Urinary bladder (tissue), 4 donors: ENCODE measurements at places on chromosomes 2 and 18. TPM values are rescaled to one million over a fixed set of nuclear protein-coding genes. Genes with fewer than 3 reads are reported as not detected.

- no peak for DNase-seq
Measured at GRCh38 chr2:167258712-167259111, 370.4 kb downstream of the XIRP2 start.

- no peak for DNase-seq
Measured at GRCh38 chr2:12679550-12680072, 37.1 kb upstream of the TRIB2 start.

GRCh38 chr2:35410431-35411061 lies 945.0 kb upstream of the CRIM1 start:
- DNase-seq, result no peak

GRCh38 chr2:157444641-157445040 lies 752 bp upstream of the CYTIP start:
- no peak for DNase-seq

DNA sequence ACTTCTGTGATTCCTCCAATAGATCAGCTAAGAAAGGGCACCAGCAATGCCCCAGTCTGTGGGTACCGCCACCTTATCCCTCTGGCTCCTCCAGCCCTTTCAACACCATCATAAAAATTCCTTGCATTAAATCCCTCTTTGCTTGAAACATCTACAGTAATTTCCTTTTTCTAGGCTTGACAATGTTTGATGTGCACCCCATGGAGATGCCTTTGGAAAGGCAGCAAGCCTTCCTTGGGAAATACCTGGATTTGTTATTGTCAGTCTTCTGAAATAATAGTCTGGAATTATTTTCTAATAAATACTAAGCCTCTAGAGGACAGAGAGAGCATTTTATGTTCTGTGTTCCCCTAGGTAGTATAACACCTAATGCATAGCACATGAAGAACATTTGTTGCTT lies 46.1 kb downstream of the NCKAP5 start:
- DNase-seq, result no peak

DNA sequence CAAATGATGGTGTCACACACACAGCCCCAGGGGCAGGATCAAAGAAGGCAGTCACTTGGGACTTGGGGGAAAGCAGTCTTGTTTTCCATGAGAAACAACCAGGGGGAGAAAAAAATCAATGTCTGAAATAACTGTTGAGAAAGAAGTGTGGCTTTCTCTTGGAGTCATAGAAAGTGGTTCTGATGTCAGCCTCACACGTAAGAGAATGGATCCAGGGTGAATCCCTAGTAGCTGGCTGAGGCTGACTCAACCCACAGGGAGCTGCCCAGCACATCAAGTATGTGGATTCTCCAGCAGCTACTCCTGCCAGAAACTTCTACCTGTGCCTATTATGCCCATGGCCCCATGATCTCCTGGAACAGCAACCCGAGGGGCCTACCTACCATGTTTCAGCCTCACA lies 33.6 kb upstream of the ZBTB7C start:
- no peak for DNase-seq

DNA sequence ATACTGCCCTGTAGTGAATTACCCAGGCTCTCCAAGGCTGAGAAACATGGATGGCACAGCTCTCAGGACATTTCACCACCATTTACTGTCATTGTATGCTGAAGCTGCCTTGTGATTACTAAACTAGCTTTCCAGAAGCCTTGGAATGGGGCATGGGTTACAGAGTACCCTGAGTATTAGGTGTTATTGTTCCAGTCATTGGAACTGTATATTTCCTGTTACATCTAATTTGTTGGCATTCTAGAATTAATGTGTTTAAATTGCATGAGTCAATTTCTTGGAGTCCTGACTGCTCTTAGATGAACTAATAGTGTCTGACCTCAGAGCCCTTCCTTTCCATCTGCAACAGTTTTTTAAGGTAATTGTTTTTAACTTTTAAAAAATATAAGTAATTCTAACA lies 9.0 kb downstream of the DGUOK start:
- DNase-seq, result no peak

DNA sequence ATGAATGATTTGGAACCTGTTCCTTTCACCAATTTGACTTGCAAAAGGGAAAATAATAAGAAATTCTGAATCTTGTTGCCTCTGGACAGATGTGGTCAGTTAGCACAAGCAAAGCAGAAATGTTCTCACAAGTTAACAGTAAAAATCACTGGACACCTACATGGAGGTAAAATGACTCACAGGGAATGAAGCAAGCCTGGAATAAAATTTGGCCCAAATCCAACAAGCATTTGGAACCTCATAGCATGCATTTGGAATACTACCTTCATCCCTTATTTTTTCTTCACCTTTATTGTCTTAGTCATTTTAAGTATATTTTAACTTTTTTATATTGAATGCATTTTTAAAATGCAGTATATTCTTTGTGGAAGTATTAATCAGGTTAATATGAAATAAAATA lies 602.9 kb downstream of the ARHGAP15 start:
- no peak for DNase-seq

DNA sequence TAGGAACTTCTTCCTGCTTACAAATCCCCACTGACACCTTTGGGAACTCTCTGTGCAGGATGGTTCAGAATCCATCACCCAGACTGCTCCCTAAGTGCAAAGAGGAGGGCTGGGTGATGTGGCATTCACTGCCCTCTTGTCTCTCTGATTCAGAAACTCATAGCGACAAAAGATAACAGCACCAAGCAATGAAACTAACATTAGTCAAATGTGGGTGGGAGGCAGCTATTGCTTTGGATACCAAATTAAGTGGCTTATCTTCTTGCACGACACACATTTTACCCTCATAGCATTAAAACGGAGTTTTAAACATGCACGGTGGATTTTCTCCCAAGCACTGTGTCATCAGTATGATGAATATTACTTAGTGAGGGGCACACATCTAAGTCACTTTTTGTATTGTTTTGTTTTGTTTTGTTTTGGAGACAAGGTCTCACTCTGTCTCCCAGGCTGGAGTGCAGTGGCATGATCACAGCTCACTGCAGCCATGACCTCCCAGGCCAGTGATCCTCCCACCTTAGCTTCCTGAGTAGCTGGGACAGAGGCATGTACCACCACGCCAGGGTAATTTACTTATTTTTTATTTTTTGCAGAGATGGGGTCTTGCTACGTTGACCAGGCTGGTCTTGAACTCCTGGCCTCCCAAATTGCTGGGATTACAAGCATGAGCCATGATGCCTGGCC lies 40.9 kb upstream of the NEB start:
- no peak for DNase-seq

GRCh38 chr2:78418021-78418420 lies 607.5 kb upstream of the REG3G start:
- no peak for DNase-seq

DNA sequence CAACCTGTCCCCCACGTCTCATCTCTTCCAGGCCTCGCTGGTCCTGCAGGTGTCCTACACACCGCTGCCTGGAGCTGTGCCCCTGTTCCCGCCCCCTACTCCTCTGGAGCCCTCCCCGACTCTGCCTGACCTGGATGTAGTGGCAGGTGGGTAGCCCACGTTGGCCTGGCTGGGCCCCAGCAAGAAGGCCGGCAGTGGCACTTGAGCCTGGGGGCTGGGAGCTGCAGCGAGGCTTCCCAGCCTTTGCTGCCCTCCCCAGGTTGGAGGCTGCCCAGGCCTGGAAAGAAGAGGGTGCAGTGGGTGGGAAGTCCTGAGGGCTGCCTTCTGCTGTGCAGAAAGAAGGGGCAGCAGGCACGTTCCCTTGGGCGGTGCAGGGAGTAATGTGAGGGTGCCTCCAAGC lies 58.4 kb downstream of the DYSF start:
- no peak for DNase-seq

GRCh38 chr18:12014521-12015415 lies 33.5 kb downstream of the IMPA2 start:
- no peak for DNase-seq

DNA sequence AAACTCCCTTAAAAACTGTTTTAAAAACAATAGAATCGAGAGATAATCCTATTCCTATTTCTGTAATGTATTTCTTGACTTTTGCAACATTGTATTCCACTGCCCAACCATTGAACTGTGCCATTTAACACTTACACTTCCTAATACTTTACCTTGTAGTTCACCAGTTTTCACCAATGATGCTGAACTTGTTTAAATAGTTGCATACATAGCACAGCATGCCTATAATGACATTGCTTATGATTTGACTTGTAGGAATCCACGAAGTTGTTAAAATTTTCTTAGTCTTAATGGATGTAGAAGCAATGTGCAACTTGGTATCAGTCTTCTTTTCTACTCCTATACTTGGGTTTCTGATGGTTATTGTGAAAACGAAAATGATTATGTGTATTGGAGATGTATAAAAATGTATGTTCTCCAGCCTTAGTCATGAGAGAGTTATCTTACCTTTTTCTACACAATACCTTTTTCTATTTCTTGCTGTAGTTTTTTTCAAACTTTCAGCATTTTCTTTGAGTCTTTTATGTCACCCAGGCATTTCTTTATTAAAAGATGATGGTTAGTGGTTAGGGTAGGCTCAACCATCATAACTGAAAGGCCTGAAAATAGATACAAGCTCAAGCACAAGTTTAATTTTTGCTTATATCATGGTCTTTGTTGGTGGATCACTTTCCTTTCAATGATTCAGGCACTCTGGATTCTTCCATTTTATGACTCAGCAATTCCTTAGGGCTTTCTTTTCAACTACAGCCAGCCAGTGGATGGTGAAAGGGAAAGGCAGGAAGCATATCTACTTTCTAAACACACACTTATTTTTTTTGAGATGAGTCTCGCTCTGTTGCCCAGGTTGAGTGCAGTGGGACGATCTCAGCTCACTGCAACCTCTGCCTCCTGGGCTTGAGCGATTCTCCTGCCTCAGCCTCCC lies 9.4 kb downstream of the GPD2 start:
- DNase-seq, result no peak

GRCh38 chr2:86518481-86518880 lies 44.8 kb downstream of the CHMP3 start:
- DNase-seq, result no peak

GRCh38 chr18:37235583-37235982 lies 330.0 kb downstream of the CELF4 start:
- DNase-seq, result no peak

- DNase-seq, result no peak
Measured at GRCh38 chr2:213238753-213239495, 45.3 kb upstream of the SPAG16 start.

Gene EHD3
- polyA plus RNA-seq, result 8.5 TPM

Gene VWA3B
- 0.11 TPM for polyA plus RNA-seq

Gene SAG
- polyA plus RNA-seq, result 0.03 TPM

Gene NLRC4
- 0.67 TPM for polyA plus RNA-seq

Gene PHLPP1
- 6.6 TPM for polyA plus RNA-seq

Gene CREG2
- 0.51 TPM for polyA plus RNA-seq

Gene MYL12B
- 320 TPM for polyA plus RNA-seq

Gene PCARE
- polyA plus RNA-seq, result 0.25 TPM

Gene DLX1
- 0.41 TPM for polyA plus RNA-seq

Gene ATG9A
- polyA plus RNA-seq, result 54.6 TPM
